ENCODE measurements at places on chromosomes 6 and 20. TPM values are rescaled to one million over a fixed set of nuclear protein-coding genes. Genes with fewer than 3 reads are reported as not detected.

GRCh38 chr6:163243083-163243482, 171.4 kb upstream of the QKI start:
- DNase-seq, result no peak

DNA sequence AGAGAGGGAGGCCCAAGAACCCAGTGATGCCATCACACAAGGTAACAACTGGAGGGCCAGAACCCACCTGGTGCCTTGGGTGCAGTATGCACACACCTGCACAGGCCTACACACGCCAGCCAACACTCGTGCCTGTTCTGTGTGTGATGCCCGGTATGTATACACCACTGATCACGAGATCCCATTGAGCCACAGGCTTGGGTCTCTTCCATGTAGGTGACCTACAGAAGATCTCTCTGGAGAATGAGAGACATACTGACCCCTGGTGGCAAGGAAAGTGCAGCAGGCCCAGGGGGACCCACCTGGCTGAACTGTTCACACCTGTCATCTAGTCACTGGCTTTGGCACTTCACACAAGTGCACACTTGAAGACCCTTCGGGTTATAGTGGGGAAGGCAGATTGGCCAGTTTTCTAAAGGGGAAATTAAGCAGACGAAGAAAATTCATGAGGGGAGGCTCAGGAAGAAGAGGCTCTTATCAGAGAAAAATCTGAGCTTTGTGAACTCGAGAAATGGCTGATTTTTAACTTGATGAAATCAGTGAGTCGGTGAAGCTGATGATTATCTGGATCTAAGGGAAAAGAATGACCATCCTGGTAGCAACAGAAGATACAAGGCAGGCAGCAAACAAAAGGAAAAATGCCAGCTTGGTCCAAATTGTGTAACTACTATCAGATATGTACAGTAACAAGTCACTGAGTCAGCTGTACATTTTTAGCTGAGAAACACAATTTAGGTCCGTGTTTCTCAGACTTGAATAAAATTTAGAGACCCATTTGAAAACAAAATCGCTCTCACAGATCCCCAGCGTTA, 69.1 kb upstream of the PBOV1 start:
- peak; percentile 34 for DNase-seq

DNA sequence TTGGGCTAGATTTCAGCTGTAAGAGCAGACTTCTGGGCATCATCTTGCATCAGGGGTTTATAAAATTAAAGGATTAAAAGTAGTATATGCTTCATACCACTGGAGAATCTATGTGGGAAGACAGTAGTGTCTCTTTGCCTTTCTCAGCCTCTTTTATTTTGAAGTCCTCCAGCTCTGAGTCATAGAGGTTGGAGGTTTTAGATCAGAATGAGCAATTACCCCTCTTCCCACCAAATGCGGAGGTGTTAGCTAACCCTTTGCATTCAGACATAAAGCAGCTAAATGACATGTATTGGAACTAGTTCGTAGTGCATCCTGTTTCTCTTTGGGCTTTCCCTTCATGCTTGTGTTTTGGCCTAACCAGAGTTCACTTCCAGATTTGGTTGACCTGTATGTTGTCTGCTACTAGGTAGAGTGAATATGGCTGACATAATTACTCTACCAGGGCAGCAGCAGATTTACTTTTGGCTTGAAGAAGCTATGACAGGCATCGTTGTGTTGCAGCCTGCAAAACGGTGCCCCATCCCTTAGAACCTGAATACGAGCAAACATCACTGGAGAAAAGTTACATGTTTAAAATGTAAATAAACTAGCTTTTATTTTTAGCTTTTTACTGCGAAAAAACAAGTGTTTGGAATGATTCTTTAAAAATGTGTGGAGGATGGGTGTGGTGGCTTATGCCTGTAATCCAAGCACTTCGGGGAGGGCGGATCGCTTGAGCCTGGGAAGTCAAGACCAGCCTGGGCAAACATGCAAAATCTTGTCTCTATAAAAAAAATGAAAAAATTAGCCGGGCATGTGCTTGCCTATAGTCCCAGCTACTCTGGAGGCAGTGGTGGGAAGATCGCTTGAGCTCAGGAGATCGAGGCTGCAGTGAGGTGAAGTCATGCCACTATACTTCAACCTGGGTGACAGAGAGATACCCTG, 82.2 kb downstream of the MYO6 start:
- DNase-seq, result no peak

The TOX2 gene
- total RNA-seq, result 0.31 TPM
